ENCODE measurements at places on chromosomes 3 and 15.

DNA sequence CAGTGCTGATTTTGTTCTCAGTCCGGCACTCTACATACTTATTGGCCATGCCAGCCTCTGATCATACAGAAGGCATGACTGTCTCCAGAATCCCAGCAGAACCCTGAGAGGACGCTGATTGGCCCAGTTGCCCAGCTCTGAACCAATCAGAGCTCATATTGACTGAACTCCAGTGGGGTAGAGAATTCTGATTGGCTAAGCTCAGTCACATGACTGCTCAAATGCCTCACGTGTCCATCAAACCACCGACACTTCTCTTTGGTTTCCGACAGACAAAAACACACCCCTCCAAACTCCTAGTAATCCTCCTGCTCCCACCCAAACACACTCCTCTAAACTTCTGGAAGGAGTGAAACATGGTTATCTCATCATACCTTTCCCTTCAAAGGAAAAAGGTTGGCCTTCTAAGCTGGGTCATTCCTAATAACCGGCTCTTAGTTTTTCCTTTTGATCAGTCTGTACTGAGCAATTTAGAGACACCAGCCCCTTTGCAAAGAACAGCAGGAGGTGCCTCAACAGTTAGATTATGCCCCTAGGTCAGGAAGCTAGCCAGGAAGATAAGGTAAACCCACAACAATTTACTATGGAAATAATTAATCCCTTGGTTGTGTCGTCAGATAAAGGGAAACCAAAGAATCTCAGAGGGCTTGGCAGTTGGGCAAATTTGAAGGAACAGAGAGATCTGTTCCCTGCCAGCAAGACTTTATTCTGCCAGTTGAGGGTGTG lies 187.8 kb downstream of the TLE3 start:
- no peak for DNase-seq

GRCh38 chr3:188863999-188864406 lies 307.8 kb upstream of the TPRG1 start:
- DNase-seq = peak; percentile 86

- no peak for DNase-seq
Observed at GRCh38 chr3:14129296-14129695, 4.4 kb downstream of the TMEM43 start.

- peak; percentile 10 for DNase-seq
Observed at GRCh38 chr15:45871121-45871855, 236.5 kb downstream of the SQOR start.

- DNase-seq = peak; percentile 8
Observed at GRCh38 chr15:85026304-85027032, 44.8 kb downstream of the PDE8A start.

- no peak for DNase-seq
Observed at GRCh38 chr3:130576375-130577266, 59.6 kb downstream of the COL6A6 start.

GRCh38 chr15:29220852-29221251 lies 48.8 kb downstream of the NSMCE3 start:
- DNase-seq = no peak

GRCh38 chr3:138914870-138915502 lies 32.0 kb downstream of the FOXL2 start:
- peak; percentile 56 for DNase-seq

DNA sequence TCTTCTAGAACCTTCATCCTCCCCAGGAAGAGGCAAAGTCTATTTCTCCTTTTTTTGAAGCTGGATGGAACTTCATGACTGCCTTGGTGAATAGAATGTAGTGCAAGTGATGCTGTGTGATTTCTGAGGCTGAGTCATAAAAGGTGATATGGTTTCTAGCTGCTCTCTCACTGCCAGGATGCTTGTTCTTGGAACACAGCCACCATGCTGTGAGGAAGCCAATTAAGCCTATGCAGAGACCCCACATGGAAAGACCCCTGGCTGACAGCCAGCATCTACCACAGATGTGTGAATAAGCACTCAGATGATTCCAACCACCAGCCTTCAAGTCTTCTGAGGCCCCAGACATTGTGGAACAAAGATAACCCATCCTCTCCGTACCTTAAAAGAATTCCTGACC lies 57.0 kb downstream of the ISL2 start:
- no peak for DNase-seq

- no peak for DNase-seq
Observed at GRCh38 chr3:124802702-124803101, 72.5 kb downstream of the UMPS start.

- DNase-seq = no peak
Observed at GRCh38 chr3:131669600-131669999, 166.8 kb upstream of the MRPL3 start.

DNA sequence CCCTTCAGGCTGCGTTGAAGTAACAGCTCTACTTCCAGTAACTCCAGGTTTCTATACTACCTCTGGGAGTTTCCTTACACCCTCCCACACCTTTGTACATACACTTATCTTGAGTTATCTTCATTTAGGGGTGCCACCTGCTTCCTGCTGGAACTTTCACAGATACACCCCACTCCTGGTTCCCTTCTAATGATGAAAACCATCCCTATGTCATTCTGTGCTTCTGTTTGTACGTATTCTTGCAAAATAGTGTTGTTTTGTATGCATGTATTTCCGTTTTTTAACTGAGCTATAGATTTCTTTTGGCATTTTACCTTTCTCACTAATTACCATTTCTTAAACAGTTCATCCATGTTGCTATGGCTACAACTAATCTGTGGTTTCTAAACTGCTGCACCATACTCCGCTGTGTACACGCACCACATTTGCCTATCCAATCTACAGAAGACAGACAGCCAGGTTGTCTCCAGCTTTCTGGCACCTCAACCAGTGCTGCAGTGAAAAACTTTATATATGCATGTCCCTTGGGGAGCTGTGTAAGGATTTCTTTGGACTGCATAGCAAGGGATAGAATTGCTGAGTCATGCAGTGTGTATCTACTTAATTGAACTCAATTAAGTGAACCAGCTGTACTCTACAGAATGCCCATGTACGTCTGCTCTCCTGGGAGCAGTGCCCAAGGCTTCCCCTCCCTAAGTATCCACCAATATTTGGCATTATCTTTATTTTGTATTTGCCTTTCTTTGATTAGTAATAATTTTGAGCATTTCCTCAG lies 61.4 kb upstream of the ST8SIA2 start:
- no peak for DNase-seq

DNA sequence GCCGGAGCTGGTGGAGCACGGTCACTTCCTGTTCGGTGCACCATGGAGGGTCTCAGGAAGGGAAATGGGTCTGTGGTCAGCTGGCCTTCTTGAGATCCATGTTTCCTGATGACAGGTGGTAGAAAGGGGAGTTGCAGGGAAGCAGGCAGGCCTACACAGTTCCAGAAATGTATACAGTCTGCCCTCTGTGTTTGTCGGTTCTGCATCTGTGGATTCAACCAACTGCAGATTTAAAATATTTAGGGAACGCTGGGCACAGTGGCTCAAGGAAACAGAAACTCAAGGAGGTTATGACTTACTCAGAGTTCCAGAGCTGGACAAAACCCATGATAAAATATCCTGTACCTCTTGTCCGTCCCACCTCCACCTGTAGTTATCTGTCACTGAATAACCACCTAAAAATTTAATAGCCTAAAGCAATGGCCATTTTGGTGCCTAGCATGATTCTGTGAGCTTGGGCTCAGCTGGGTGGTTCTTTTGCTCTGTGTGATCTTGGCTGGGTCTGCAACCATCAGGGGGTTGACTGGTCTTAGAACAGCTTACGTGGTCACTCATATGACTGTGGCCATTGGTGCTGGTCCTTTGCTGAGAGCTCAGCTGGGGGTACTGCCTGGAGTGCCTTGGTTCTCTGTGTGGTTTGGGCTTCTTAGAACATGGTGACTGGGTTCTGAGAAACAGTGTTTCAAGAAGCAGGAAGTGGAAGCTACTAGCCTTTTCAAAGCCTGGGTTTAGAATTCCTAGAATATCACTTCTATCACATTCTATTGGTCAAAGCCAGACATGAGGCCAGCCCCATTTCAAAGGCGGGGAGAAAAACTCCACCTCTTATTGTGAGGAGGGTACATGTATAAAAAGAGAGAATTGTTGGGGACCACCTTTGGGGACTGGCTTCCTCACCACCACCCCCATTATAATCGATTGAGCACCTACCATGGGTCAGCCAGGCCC lies 239.7 kb upstream of the BHLHE40 start:
- no peak for DNase-seq

DNA sequence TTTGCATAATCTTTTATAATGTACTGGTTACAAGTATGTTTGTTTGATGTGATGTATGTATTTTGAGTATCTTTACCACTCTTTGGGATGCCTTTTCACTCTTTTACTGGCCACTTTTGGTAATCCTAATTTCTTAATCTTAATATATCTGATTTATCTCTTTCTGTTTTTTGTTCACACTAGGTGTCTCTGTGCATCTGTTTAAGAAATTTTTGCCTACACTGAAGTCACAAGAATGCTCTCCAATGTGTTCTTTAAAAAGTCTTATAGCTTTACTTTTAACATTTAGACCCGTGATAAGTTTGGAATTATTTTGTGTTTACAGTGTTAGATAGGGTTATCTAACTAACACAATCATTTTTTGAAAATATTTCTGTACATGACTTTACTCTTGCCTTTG lies 659.1 kb downstream of the SI start:
- no peak for DNase-seq

- no peak for DNase-seq
Observed at GRCh38 chr15:69098771-69099170, 61.7 kb upstream of the GLCE start.

- DNase-seq = peak; percentile 20
Observed at GRCh38 chr3:126098391-126098858, 14.5 kb upstream of the SLC41A3 start.

DNA sequence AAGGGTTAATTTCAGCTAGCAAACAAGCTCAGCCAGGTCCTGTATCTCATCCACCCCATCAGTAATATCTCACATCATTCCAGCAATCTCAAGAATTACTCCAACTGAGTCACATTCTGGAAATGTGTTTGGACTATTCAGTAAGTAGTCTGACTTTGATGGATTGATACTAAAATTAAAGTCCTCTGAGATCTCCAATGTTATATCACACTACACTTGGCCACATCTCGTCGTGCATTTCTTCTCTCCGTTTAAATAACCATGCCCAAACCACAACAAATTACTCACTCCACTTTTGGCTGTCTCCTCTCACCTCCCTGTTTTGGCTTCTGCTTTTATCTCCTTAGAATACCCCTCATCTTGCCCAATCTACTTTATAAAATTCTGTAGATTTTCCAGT lies 292.2 kb downstream of the PYDC2 start:
- DNase-seq = no peak

GRCh38 chr15:95733931-95734330 lies 596.6 kb upstream of the NR2F2 start:
- DNase-seq = no peak

GRCh38 chr15:74240002-74240568 lies 4.0 kb downstream of the CCDC33 start:
- DNase-seq = no peak

DNA sequence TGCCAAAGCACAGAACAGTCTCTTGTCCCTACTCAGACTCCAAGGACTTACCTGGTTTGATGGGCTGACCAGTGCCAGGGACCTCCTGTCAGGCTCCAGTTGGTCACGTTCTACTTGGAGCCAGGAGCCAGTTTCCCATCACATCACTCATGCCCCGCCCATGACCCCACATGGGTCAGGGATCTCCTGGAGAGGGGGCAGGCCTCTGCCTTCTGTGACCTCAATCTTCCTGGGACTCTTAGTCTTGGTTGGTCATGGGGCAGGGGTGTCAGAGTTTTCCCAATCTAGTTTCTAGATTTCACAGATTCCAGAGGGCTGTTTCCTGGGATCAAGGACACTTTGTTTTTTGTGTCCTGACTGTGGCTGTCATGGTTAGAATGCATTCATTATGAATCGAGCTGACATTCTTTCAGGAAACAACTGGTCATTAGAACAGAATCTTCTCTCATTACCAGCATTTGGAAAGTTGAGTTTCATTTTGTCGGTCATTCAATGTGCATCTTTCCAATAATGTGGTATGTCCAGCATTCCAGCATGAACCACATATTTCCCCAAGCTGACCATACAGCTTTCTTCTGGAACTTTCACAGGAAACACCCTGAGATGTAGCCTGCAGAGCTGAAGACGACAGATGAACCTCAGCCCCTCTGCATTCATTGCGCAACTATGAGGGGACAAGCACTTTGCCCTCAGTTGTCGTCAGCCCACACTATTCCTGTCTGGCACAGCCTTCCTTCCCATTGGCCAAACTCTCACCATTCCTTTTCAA lies 19.8 kb downstream of the CYP19A1 start:
- DNase-seq = peak; percentile 23

DNA sequence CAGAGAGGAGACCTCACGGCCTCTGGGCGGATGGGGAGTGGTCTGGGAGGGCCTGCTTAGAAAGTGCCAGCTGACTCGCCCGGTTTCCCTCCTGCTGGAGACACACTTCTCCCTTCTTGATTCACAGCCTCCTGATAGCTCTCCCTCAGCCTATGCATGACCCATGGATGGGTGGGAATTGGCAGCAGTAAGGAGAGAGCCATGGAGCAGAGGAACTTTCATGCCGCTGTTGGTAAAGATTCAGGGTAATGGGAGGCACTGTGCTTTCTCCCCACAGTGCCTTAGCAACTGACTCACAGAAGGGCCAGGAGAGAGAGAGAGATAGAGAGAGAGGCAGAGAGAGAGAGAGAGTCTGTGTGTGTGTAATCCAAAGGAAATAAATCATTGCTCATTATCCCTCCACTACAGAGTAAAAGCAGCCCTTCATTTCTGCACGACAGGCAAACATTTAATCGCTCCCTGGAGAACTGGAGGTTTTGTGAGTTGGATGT lies 82.8 kb downstream of the SEMA5B start:
- DNase-seq = peak; percentile 56

GRCh38 chr3:136962927-136963326 lies 5.1 kb downstream of the IL20RB start:
- no peak for DNase-seq

DNA sequence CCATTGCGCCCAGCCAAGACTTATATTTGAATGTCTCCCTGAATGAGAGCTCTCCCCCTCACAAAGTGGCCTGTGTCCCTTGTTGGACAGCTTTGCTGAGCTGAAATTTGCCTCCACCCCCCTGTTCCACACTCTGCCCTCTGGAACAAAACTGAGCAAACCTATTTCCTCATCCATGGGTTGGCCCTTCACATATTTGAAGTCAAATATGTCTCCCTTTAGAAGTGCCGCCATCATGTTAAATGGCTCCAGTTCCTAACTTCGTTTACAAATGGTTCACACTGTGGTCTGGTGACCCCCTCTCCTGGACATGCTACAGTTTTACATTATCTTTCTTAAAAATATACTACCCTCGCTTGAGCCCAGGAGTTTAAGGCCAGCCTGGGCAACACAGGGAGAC lies 4.6 kb downstream of the PLIN1 start:
- no peak for DNase-seq

DNA sequence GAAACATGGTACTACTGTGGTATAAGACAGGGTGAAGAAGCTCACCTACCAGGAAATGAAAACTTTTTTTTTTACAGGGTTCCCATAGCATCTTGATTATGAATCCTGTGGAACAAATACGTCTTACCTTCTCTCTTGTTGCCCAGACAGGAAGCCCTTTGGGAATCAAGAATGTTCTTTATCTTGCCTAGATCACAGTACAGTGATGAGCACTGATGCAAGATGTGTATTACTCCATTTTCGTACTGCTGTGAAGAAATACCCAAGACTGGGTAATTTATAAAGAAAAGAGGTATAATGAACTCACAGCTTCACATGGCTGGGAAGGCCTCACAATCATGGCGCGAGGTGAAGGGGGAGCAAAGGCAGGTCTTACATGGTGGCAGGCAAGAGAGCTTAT lies 281.3 kb downstream of the UBE2E2 start:
- no peak for DNase-seq
